Activated CD4-positive, alpha-beta memory T cell treated with anti-CD3 and anti-CD28 coated beads, Interleukin-2, amount 10 ng/mL, durations not matched to agents 7 days and 5 days (primary cell): ENCODE measurements at places on chromosomes 5 and 9. TPM values are rescaled to one million over a fixed set of nuclear protein-coding genes. Genes with fewer than 3 reads are reported as not detected.

DNA sequence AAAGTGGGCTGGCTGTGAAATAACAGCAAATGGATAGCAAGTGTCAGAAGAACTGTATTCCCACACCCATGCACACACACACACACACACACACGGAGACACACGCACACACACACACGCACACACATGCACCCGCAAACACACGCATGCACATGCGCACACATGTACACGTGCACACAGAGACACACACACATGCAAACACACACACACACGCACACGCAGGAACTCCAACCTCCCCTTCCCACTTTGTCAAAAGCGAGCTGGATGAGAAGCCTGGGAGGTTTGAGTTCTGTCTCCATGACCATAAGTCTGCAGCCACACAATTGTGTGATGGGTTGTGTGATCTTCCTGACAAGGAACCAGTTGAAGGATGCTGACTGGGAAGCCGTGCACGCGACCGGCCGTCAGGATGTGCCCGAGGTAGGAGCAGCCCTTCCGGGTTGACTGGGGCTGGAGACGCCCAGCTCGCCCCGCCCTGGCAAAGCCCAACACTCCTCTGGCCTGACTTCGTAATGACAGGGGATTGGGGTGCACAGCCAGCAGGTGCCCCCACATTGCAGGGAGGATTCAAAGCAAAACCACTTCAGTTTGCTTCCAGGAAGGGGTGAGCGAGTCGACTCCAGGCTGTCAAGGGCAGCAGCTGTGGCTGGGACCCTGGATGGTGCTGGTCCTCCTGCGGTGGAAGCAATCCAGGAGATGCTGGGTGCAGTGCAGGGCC, 29.3 kb upstream of the NKD2 start:
- H3K4me1 ChIP-seq: peaks cover 19% of the 10 kb centered on the region
- no peak overlapping the region for H3K27ac ChIP-seq
- H3K36me3 ChIP-seq: no peaks in the 10 kb centered on the region
- H3K4me3 ChIP-seq: no peak overlapping the region
- H3K27me3 ChIP-seq: peaks cover 12% of the 10 kb centered on the region
- no peak for DNase-seq

DNA sequence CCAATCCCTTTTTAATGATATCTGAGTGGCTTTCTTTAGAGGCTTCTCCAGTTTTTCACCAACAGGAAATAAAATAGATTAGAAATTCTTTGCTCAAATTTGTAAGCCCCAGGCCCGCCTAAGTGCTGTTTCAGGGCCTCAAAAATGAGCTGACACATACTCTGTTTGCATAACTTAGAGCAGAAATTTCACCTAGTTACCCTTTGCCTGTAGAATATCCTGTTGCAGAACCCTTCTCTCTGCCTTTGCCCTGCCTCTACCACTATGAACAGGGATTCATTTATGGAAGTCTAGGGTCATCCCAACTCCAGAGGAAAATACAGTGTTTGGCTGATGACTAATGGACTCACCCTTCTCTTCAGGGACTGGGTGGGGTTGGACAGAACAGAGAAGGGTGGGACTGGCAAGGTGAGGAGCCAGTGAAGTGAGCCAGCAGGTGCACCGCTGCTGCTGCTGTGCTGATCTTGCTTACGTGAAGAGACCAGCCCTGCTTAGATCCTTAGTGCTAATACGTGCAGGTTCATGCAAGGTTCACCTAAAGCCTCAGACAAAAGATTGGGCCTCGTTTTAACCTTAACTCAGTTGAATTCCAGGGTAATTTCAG, 22.8 kb downstream of the OSTF1 start:
- H3K27ac ChIP-seq: peak overlapping the region; percentile 56
- H3K36me3 ChIP-seq: peaks cover 49% of the 10 kb centered on the region
- peaks cover 52% of the 10 kb centered on the region for H3K4me1 ChIP-seq
- no peaks in the 10 kb centered on the region for H3K27me3 ChIP-seq
- no peak overlapping the region for H3K4me3 ChIP-seq
- no peak for DNase-seq

- H3K36me3 ChIP-seq: no peaks in the 10 kb centered on the region
- DNase-seq: no peak
- H3K27ac ChIP-seq: no peak overlapping the region
- no peaks in the 10 kb centered on the region for H3K27me3 ChIP-seq
- no peak overlapping the region for H3K4me3 ChIP-seq
- H3K4me1 ChIP-seq: no peaks in the 10 kb centered on the region
Measured at GRCh38 chr9:79015951-79016350, 555.8 kb upstream of the TLE4 start.

DNA sequence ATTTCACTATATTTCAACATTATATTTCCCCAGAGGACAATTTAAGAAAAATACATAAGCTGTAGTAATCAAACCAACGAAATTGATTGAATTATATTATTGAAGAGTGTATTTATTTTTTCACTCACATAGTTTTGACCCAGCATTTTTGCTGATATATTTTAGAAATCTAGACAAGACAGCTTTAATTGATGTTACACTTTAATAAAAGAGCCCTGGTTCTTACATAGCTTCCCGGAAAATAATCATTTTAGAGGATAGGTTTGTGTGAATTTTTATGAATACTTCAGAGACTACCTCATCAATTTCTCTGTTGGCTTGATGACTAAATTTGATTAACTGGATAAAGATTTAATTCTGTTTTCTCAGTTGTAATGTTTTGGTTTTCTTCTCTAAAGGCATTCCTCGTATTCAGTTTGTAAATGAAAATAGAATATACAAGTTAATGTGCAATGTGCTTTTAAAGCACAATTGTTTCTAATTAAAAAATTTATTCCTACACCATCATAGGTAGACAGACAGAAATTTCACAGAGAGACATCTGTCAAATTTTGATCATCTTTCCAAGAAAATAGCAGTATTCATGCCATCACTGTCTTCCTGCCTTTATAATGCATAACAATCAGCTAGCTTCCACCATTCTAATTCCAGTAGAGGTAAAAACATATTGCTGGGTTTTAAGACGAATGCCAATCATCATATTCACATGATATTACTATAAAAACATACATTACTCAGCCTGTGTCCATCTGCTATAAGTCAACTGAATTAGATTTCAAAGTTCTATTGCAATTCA, 441.4 kb downstream of the CDH12 start:
- H3K36me3 ChIP-seq: no peaks in the 10 kb centered on the region
- no peak for DNase-seq
- H3K27me3 ChIP-seq: no peaks in the 10 kb centered on the region
- H3K27ac ChIP-seq: no peak overlapping the region
- H3K4me1 ChIP-seq: no peaks in the 10 kb centered on the region

GRCh38 chr5:3036041-3036788, 284.7 kb upstream of the IRX2 start:
- H3K4me3 ChIP-seq: no peak overlapping the region
- no peaks in the 10 kb centered on the region for H3K27me3 ChIP-seq
- no peak overlapping the region for H3K27ac ChIP-seq
- H3K36me3 ChIP-seq: no peaks in the 10 kb centered on the region
- no peaks in the 10 kb centered on the region for H3K4me1 ChIP-seq

The SEMA5A gene
- 1.1 TPM for total RNA-seq

The PCDH12 gene
- 2.2 TPM for total RNA-seq
